ENCODE measurements at places on chromosomes 1 and 21.

GRCh38 chr21:41926117-41926806 is 27.6 kb downstream of the C2CD2 start:
- no peak for DNase-seq

DNA sequence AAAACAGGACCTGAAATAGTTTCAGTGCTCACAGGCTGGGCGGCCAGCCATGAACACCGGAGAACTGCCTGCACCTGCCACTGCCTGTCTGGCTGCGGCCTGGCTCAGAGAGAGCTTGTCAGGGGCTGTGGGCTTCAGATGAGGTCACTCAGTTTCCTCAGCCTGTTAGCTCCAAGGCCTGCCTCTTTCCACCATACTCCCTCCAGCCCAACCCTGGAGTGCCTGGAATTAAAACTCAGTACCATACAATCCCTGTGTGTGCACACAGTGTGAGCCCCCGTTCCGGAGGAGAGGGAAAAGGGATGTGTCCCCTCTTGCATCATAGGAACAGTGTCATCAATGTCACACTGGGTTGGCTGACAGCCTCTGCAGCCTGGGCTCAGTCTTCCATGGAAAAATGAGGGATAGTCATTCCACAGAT is 16.2 kb downstream of the CACNA1S start:
- DNase-seq, result no peak

DNA sequence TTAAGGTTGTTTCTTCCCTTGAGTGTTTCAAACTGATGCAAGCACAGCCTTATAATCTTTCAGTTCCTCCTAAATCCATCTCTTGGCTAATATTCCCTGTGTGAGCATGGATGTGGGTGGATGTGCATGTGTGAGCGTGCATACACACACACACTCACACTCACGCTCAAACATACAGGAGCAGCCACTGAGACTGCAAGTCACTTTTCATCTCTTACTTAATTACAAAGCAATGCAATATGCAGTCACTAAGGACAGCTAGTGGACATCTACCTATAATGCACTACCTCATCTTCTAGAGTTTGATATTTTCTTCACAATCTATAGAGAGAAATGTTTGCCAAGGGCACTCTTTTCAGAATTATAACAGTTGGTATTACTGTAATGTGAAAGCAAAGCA is 1.4 kb downstream of the ESRRG start:
- DNase-seq, result no peak

- no peak for DNase-seq
These were observed 11.0 kb downstream of the DNM3 start for GRCh38 chr1:171852272-171852671.

GRCh38 chr1:235563513-235564061 is 59.3 kb upstream of the B3GALNT2 start:
- DNase-seq, result no peak

GRCh38 chr1:52166996-52167753 is 25.3 kb downstream of the ZFYVE9 start:
- no peak for DNase-seq

- DNase-seq, result no peak
These were observed 55.4 kb upstream of the LMO4 start for GRCh38 chr1:87273291-87273690.

- DNase-seq, result no peak
These were observed 133.6 kb downstream of the TGFBR3 start for GRCh38 chr1:91752324-91752723.

GRCh38 chr21:14706712-14707510 is 160.8 kb upstream of the SAMSN1 start:
- DNase-seq, result no peak

- no peak for DNase-seq
These were observed 16.2 kb upstream of the LIN9 start for GRCh38 chr1:226325178-226325577.

DNA sequence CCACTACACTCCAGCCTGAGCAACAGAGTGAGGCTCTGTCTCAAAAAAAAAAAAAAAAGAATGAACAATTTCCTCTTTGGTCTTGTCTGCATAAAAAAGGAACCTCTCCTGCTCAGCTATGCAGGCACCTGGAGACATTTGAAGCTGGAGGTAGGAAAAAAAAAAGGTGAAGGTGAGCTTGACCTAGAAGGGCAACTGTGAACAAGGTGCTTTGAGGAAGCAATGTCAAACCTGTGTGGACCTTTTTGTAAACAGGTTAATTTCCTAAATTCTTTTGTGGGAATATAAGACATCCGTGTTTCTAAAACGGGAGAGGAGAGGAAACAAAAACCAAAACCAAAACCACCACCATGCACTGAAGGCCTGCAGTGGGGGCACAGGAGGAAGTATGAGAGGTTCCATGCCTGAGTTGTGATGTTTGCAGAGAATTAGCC is 77.5 kb downstream of the SLC45A1 start:
- DNase-seq, result no peak

GRCh38 chr1:2392686-2393085 is 1.0 kb downstream of the RER1 start:
- DNase-seq, result no peak

- DNase-seq, result no peak
These were observed 11.4 kb upstream of the ADAR start for GRCh38 chr1:154619181-154619948.

DNA sequence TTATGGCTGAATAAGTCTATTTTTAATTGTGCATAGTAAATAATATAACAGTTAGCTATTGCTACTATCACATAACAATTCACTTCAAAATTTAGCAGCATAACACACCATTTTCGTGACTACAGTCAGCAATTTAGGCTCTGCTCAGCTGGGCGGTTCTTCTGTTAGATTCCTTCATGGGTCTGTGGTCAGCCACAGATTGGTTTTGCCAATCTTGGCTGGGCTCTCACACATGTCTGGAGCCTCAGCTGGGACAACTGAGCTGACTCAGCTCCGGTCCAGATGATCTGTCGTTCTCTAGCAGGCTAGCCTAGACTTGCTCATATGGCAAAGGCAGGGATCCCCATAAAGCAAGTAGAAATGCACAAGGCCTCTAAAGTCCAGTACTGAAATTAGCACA is 15.1 kb upstream of the CDC42BPA start:
- no peak for DNase-seq
